ENCODE measurements at places on chromosomes 11 and 22.

DNA sequence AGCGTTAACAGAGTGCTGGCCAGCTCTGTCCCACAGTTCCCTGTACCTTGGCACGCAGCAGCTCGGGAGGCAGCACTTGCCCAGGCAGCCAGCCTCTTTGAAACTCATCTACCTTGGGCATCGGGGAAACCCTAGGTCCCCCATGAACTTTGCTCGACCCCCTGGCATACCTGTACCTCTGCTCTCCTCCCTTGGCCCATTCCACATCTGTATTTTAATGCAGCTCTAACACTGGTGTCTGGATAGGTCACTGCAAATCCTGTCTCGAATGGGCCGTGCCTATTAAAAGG, 304.1 kb downstream of the TBC1D22A start:
- no peak for DNase-seq

DNA sequence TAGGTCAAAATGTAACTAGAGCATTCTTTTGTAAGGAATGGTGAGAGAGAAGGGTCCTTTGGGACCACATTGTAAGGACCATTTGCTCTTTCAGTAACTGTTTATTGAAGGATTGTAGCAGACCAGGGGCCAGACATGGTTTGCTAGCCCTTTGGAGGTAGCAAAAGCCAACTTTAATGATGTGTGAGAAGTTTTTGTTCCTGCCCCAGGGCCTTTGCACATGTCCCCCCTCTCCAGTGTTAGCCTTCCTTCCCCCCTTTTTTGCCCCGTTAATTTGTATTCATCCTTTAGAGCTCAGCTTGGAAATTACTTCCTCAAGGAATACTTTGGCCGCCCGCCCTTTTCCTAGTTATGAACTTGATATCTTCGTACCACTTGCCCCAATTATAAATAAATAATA, 9.0 kb downstream of the LIMK2 start:
- DNase-seq = no peak

- DNase-seq = no peak
These were observed 3.1 kb upstream of the IRAG1 start for GRCh38 chr11:10696468-10697322.

DNA sequence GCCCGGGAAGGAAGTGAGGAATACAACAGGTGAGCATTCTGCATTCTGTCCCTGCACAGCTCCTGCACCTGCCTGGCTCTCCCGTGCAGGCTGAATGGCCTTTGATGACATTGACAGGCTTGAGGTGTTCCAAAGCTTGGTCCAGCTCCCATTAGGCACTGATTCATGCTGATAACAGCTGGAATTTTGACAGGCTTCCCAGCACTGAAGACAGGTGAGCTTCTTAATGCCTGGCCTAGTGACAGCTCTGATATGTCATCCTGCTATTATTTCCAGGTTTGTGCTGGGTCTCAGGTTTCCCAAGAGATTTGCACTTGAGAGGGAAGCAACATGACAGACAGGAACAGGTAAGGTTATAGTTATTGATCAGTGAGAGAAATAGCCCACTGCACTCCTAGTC, 58.0 kb upstream of the MTNR1B start:
- DNase-seq = no peak

- no peak for DNase-seq
These were observed 1.0 kb upstream of the CCKBR start for GRCh38 chr11:6258571-6259081.

DNA sequence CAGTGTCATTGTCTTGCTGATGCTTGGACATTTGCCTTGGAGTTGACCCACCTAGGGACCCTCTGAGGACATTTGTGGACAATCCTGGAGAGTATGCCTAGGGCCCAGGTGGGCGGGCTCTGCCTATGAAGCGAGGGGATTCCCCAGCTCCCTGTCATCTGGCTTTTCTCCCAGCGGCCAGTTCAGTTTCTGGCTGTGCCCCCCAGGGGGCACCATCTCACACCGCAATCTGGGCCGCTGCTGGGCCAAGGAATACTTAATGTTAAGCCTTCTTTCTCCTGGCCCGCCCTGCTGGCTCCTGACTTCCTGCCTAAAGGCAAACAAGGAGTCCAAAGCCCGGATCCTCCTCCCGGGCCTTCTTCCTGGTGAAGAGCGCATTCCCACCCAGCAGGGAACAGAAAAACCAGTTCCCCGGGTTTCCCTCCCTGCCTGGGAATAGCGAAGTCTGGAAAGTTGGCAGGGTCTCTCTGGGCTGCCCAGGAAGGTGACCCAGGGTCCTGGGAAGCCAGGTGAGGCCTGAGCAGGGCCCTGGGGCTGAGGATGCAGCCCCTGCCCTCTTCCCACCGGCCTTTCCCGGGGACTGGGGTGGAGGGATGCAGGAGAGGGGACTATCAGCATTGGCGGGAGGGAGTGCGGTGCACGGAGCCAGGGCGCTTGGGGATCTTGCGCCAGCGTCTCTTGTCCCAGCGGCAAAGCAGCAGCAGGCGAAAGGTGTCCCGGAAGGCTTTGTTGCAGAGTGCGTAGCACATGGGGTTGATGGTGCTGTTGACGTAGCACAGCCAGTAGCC, 11.9 kb downstream of the CHRM1 start:
- no peak for DNase-seq

- DNase-seq = no peak
These were observed 12.3 kb downstream of the PKNOX2 start for GRCh38 chr11:125176866-125177265.

DNA sequence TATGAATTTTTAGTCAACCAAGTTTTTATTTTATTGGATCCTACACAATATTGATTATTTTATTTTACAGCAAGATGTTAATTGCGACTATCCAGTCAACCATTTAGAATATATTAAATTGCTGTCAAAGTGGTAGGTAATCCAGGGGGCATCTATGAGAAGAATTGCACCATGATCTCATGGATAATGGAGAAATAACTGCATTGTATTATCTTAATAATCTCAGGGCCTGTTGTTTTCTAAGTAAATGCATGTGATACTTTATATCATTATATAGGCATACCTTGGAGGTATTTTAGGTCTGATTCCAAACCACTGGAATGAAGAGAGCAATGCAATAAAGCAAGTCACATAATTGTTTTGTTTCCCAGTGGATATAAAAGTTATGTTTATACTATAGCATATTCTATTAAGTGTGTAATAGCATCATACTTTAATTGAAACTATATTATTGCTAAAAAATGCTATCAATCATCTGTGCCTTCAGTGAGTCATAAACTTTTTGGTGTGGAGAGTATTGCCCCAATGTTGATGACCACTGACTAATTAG, 595.4 kb upstream of the CHORDC1 start:
- no peak for DNase-seq

DNA sequence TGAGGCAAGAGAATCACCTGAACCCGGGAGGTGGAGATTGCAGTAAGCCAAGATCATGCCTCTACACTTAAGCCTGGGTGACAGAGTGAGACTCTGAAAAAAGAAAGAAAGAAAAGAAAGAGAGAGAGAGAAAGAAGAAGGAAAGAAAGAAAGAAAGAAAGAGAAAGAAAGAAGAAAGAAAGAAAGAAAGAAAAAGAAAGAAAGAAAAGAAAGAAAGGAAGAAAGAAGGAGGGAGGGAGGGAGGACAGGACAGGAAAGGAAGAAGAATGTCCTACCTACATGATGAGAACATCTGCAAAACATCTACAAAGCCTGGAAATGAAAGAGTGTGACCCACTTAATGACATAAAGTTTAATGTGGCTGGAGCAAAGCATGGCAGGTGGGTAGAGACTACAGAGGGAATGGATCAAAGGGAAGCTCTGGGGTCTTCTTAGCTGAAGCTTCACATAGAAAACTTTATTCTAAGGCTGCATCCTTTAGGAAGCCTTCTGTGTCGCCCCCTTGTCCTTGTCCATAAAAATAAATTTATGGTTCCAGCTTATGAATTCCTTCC, 112.3 kb upstream of the ASPHD2 start:
- DNase-seq = no peak

- no peak for DNase-seq
These were observed 99.6 kb downstream of the FAM168A start for GRCh38 chr11:73498343-73498742.

DNA sequence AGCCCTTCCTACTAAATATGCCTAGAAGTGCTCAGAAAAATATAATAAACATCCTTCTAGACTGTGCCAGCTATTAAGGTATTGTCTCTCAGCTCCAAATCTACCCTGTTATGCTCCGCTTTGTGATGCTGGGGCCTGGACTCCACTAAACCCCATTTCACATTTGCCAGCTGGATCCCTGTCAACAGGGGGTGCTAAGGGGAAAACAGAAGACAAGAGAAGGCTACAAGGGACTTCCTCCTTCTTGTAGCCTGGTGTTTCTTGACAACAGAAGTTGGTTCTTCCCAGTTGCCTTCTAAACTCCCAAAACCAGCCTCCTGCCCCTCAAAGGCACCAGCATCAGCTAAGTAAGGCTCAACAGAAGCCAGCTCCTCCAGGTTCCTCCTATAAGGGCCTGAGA, 5.2 kb downstream of the NUMA1 start:
- DNase-seq = no peak

GRCh38 chr22:19918332-19919106, 23.1 kb upstream of the COMT start:
- DNase-seq = no peak

DNA sequence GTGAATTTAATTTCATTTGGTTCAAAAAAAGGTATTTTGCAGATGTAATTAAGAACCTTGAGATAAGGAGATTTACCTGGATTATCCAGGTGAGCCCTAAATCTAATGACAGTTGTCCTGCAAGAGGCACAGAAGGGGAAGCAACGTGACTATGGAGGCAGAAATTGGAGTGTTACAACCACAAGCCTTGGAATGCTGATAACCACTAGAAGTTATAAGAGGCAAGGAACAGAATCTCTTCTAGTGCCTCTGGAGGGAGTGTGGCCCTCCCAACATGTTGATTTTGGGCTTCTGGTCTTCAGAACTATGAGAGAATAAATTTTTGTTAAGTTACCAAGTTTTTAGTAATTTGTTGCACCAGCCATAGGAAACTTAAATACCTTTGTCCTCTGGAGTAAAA, 32.8 kb downstream of the RRM1 start:
- DNase-seq = no peak

- no peak for DNase-seq
These were observed 8.2 kb downstream of the OMP start for GRCh38 chr11:77110836-77111235.

- DNase-seq = no peak
These were observed 21.1 kb downstream of the UBASH3B start for GRCh38 chr11:122676638-122677037.

GRCh38 chr11:14067686-14068085, 105.2 kb downstream of the SPON1 start:
- no peak for DNase-seq

DNA sequence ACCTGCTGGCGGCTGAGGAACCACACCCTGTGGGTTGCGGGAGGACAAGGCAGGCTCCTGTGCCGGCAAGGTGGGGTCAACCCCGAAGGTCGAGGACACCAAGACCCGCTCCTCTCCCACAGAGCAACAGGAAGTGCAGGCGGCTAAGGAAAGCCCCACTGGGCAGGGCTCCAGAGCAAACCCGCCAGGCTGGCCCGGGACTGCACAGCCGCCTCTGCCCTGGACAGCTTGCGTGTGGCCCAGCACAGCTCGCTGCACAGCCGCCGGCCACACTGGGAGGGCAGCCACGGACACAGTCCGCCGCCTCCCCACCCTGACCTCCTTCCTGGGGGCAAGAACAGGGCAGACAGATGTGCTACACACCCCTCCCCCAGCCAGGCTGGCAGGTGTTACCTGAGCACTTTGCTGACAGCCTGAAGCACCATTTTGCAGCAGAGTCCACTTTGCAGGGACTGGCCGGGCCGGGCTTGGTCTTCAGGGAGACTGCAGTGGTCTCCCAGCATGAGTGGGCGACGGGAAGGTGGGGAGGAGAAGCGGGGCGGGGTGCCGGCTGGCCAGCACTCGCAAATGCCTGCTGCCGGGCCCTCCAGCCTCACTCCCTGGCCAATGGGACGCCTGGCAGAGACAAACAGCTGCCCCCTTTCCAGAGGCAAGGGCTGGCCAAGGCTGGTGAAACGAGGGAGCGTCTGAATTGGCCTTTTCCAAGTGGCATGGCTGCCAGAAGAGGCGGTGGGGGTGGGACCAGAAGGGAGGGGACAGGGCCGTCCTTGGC, at the start of gene MOB2:
Gene MOB2, minus strand, starts transcription at position 726 of the 772 bp plus-strand sequence. Its CDS starts 223 bp downstream, at position 503.
- no peak for DNase-seq

DNA sequence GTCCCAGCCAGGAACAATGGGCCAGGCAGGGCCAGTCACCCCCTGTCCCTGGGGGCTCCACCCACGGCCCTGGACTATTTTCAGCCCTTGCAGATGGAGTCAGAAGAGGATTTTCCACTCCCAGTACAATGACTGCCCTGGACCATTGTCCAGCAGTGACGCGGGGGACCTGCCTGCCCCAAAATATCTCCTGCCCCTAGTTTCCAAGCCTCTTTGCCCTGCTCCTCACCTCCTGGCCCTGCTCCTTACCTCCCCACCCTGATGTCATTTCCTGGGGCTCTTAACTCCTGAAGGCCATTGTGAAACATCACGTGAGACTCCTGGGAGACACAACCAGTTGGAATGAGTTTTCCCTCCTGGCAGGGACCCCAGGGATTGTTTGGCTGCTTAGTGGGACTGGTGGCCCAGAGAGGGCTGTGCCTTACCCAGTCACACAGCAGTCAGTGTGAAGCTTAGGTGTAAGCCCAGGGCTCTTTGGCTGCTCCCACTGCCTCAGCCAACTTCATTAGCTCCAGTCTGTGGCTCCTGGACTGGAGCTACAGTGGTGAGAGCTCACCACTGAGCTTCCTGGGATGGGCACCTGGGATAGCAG, 22.2 kb downstream of the P2RY2 start:
- DNase-seq = no peak

GRCh38 chr11:15072551-15073143, 746 bp upstream of the CALCB start:
- no peak for DNase-seq

GRCh38 chr22:30732426-30732825, 37.8 kb downstream of the OSBP2 start:
- DNase-seq = no peak

- DNase-seq = no peak
These were observed 23.4 kb downstream of the LRRC55 start for GRCh38 chr11:57205041-57205641.

DNA sequence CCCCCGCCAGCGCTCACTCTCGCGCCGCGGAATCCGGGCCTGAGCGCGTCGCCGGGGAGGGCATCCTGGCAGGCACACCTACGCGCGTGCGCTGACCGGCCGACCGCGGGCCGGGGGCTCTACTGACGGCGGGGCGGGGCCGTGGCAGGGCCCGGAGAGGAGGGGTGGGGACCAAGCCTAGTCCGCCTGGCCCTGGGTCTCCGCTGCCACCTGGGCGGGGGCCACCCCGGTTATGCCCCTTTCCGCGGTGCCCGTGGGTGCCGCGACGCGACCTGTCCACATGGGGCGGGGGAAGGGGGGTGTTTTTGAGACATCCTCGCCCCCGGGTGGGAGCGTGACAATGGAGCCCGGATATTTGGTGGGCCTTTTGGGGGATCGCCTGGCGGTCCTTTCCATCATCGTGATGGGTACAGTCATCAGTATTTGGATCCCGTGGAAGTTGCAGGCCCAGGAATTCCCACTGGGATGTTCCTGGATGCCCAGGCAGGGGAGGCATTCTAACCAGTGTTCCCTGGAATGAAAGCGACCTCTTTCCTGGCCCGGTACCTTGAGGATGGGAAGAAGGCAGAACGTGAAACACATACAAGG, 2.2 kb downstream of the NCAM1 start:
- no peak for DNase-seq

All from stimulated activated CD8-positive, alpha-beta memory T cell treated with anti-CD3 and anti-CD28 coated beads, Interleukin-15, amount 100 ng/mL, for 1 hour (primary cell).